Stimulated activated naive CD8-positive, alpha-beta T cell treated with anti-CD3 and anti-CD28 coated beads, Interleukin-15, Interleukin-2, amounts not matched to agents 100 U/mL and 50 U/mL, for 24 hours (primary cell): ENCODE measurements at places on chromosomes 7 and 10.
A peak's percentile ranks its signal among the peaks of the same experiment; 100 is the strongest.

- peak; percentile 22 for DNase-seq
These were observed 39.0 kb upstream of the RASGEF1A start for GRCh38 chr10:43305876-43306275.

DNA sequence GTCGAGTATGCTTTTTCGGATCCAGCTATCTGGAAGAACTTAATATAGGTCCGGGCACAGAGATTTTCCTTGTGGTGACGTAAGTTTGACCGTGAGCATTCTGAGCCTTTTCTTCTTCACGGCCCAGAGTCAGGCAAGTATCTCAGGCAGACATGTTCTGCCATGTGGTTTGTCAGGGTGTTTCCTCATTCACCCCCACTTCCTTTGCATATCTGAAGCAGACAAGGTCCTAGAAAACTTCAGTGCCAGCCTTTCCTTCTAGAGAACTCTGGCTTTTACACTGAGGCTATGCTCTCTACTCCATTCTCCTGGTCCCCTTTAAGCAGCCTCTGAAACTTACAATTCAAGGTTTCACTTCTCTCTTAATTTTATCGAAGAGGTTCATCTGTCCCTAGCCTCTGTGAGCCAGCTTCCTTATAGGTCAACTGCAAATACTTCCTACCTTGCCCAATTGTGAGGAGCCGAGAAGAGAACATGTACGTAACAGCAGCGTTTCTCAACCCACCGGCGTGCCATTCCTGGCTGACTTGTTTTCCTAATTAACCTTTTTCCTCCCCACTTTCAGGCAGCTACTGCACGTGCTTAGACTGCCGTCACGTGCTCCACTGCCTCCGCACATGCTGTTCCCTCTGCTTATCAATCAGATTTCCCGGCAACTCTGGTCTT is 47.3 kb downstream of the CDCA7L start:
- no peak for DNase-seq

DNA sequence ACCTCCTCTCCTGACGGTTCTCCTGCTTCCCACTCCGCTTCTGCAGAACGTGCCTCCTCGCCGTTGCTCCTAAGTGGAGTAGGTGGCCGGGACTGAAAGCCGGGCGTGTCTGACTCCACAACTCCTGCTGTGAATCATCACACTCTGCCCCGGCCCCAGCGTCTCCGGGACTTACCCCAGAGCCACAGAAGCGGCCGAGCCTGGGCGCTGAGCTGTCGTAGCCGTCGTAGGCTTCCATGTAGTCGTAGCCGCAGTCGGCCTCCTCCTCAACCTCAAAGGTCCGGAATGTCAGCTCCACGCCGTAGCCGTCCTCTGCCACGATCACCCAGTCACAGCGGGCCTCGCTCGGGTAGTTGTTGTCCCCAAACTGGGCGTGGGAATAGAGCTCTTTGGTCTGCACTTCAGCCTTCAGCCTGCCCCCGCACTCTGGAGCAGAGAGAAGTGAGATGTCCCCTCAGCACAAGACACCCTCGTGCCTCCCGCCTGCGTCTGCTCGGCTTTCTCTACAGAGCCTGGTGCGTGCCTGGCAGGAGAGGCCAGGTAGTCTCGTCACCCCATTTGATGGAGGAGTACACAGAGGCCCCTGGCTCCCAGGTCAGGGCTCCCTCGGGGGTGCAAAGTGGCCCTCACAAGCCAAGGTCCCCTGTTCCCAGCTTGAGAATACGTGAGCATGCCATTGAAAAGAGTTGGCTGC is 11.2 kb upstream of the OPALIN start:
- no peak for DNase-seq

- no peak for DNase-seq
These were observed 73.3 kb upstream of the WAC start for GRCh38 chr10:28459453-28460144.

GRCh38 chr7:33669251-33669670 is 236.1 kb upstream of the BMPER start:
- no peak for DNase-seq

DNA sequence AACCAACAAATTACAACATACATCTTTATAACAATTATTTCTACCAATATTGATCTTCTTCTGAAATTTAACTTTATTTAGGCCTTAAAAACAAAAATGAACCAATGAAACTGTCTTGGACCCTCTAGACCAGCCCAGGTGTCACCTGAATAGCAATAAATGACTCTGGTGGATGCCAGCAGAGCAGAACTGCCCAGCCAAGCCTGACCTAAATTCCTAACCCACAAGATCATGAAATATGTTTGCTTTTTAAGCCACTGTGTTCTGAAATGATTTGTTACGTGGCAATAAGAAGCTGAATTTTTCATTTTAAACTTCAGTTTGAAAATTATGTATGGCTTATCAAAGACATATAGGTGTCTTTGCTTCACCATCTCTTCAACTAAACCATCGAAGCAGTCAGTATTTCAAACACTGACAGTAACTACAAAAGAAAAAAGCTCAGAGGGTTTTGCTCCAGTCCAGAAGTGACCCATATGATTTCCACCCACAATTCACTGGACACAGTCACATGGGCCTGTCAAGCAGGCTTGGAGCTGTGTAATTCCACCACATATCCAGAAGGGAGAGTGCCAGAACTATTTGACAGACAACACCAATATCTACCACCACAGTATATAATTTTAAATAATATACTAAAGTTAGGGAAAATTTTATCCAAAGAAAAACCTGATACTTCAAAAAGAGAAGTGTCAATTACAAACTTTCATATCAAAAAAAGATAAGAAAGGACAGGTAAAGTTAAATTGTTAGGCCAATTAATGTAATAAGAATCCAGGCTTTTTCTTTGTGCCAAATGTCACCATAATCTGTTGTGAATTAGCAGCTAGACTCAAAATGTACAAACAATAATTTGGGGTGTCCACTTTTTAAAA is 94.5 kb downstream of the KMT2C start:
- no peak for DNase-seq

DNA sequence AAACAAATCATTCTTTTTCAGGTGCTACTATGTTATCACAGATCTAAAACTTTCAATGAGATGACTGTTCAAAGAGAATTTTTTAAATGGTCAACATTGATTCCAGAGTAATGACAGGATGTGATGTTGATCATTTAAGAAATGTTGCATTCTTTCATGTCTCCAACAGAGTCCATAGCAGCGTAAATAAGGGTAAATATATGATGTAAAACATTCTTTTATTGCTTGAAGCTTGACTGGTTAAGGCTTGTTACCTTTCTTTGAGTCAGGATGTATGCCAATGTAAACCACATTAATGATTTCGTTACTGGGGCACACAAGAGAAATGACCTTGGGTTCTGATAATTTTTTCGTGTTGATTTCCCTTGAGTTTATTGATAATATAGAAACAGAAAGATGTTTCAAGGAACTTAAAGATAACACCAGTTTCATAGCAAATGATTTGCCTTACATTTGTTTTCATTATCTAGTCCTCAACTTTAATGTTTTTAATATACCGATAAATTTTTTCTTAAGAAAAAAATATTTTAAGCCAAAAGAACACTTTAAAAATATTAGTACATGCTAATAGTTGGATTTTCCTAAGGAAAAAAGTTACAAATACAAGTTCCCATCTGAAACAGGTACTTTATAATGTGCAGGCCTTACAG is 3.5 kb downstream of the STK17A start:
- DNase-seq, result no peak

- DNase-seq, result no peak
These were observed 476.4 kb downstream of the HTR7 start for GRCh38 chr10:90381468-90381867.

DNA sequence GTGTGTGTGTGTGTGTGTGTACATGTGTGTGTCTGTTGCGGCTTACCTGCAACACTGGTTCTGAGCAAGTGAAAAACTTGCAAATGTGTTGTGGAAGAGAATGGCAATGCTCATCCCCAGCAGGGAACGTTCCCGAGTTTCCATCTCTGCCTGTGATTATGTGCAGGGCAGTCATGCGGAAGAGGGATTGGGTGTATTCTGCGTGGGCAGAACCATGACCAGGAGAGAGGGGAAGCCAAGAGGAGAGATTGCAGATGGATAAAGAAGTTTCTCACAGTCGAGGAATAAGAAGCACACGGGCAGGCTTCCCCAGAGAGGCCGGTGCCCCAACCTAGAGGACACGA is 99.9 kb downstream of the CTBP2 start:
- DNase-seq, result no peak

DNA sequence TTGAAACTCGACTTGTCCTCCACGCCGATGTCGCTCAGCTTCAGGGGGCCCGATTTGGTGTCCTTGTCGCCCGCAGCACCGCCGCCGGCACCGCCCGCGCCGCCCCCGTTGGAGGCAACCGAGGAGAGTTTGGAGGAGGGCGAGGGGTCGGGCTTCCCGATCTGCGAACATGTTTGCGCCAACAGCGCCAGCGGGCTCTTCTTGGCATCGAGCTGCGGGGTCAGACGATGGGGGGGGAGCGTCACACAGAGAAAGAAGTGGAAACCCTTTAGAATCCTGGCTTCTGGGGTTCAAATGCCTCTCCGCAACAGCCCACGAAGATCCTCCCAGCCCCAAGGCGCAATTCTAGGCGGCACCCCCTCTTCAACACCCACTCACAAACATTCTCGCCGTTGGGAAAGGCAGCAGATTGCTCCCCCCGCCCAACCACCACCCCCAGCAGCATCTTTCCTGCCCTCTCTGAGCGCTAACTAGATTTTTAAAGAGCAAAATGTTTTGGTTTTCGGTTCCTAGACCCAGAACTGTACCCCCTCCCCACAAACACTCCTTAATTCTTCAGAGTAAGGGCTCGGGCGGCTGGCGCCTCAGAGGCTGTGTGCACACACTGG is 1.3 kb downstream of the ZNF503 start:
- no peak for DNase-seq

DNA sequence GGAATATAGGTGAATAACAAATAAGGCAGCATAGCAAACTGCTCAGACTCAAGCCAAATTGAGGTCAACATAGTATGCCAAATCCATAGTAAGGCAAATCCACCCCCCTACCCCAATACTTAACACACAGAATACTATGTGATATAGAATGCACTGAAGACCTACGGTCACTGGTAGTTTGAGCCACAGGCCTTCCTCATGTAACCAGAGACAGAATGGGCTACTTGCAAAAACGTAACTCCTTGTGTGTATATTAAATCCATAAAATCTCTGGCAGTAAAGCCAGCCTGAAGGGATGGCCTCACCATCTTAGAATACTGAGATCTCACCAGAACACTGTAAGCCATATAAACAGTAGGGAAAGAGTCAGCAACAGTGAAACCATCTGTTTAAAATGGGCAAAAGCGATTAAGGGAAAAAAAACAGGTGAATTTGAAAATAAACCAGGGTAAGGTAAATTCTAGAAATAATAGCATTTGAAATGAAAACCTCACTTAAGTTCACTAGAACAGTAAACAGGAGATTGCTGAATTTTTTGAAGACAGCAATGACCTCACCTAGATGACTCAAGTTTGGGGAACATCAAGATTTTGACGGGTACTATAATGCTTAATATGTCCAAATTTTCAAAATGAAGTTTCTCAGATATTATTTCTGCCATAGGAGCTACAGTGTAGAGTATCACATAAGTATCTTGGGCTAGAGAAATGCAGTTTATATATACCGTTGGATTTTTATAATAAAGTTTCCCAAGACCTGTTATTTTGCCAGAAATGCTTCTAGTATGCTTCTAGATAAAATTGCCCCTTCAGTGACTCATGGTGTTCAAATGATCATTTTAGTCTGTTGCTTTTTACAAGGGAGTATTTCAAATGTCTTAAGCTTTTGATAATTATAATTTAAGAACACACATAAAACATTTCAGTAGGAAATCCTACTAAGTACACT is 13.9 kb downstream of the HNRNPA2B1 start:
- no peak for DNase-seq

DNA sequence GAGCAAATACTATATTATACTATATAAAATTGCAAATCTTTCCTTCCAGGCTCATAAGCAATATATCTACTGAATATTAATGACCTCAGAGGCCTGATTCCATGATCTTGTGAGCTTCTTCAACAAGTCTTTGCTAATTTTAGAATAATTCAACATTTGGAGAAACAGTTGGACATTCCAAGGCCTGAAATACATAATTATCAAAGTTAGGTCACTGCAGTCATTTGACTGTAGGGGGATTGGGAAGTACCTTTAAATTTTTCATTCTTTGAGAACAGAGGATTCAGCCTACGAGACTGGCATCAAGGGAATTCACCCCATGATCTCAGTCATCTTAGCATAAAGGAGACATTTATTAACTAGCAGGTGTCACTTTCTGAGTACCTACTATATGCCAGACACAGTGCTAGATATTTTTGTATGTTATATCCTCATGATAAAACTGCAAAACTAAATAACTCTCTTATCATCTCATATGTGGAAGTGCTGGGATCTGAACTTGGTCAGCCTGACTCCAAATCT is 85.4 kb downstream of the DOCK4 start:
- no peak for DNase-seq

GRCh38 chr10:29635711-29636144 is 957 bp upstream of the SVIL start:
- DNase-seq, result peak; percentile 21

GRCh38 chr7:132436121-132436520 is 140.1 kb downstream of the PLXNA4 start:
- no peak for DNase-seq

DNA sequence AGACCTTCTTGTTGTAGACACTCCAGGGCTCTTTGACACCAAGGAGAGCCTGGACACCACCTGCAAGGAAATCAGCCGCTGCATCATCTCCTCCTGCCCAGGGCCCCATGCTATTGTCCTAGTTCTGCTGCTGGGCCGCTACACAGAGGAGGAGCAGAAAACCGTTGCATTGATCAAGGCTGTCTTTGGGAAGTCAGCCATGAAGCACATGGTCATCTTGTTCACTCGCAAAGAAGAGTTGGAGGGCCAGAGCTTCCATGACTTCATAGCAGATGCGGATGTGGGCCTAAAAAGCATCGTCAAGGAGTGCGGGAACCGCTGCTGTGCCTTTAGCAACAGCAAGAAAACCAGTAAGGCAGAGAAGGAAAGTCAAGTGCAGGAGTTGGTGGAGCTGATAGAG is 5.5 kb downstream of the GIMAP7 start:
- DNase-seq, result peak; percentile 41

GRCh38 chr10:23358357-23358756 is 13.8 kb upstream of the C10orf67 start:
- DNase-seq, result no peak

DNA sequence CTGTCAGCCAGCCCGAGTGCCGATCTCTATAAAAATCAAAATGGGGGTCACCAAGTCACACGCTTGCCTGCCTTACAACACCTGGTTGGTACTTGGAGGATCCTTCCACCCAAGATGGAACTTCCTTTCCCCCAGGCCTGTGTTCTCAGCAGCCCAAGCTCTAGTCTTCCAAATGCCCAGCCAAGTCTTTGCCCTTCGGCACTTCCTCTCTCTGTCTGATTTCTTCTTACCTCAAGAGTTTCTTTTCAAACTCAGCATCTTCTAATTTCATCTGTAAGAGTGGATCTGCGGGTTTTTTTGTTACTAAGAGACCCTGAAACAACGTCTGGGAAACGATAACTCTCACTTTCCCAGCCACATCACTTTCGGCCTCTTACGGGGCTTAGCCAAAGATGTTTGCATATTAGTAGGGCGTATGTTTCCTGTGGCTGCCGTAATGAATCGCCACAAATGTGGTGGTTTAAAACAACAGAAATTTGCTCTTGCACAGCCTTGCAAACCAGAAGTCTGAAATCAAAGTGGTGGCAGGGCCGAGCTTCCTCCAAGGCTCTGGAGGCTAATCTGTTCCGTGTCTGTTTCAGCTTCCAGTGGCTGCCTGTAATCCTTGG is 219.9 kb downstream of the TCF7L2 start:
- DNase-seq, result peak; percentile 16
